Breast epithelium (tissue), 4 donors: ENCODE measurements at places on chromosomes 7 and 10. TPM values are rescaled to one million over a fixed set of nuclear protein-coding genes. Genes with fewer than 3 reads are reported as not detected.

Gene GDF10
- 12.3 TPM for total RNA-seq

Gene FXYD4
- total RNA-seq: not detected

Gene OR2A7
- 59.0 TPM for total RNA-seq

Gene LIPJ
- total RNA-seq: 2.5 TPM

Gene CARD11
- 2.9 TPM for total RNA-seq

Gene MSMB
- 4.0 TPM for total RNA-seq

Gene CPEB3
- total RNA-seq: 12.1 TPM

Gene NXPH1
- not detected for total RNA-seq

Gene OR2A12
- not detected for total RNA-seq

Gene LEP
- total RNA-seq: 498 TPM

Gene STAG3
- 3.3 TPM for total RNA-seq

Gene ZNF736
- 28.5 TPM for total RNA-seq

Gene TET1
- 12.8 TPM for total RNA-seq

Gene PKD2L1
- total RNA-seq: 1.5 TPM

Gene RARRES2
- 297 TPM for total RNA-seq

Gene CXCL12
- 66.4 TPM for total RNA-seq

Gene C7orf57
- total RNA-seq: not detected

Gene ANKRD22
- 1.6 TPM for total RNA-seq

Gene SFTPA1
- total RNA-seq: not detected

Gene LIPM
- not detected for total RNA-seq
